ENCODE measurements at places on chromosomes 2 and 18.

DNA sequence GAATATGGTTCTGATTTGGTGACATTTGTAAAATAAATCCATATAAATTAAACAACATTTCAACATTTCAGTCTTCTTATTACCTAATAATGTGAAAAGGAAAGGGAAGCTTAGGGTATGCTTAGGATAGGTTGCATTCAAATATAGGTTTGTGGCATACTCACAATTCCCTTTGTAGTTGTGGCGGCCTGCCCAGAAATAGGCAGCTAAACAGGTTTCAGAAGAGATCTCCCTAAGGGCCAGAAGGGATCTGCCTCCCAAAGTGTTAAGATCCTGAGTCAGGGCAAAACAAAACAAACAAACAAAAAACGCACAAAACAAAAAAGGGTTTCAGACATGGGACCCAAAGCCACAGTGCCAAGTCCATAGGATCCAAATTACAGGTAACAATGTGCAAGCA lies 41.4 kb upstream of the TCF7L1 start:
- DNase-seq, result no peak

DNA sequence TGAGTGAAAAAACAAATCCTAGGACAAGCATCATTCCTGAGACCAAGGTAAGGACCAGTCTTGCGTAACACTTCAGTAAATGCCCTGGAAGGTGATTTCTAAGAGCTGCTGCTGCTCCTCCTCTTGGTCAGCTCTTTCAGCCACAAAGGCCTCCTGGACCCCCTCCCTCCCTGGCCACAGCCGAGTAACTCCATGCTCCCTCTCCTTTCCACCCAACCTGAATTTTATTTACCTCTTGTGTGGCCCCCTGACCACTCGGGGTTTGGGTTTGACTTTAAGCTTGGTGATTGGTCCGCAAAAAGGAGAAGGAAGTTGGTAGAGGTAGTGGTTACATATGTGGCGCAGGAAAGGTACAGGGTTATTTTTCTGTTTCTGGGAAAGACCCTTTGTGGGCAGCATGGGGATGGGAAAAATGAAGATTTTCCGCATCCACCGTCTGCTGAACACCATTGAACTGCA lies 9.2 kb downstream of the HTRA2 start:
- DNase-seq, result no peak

DNA sequence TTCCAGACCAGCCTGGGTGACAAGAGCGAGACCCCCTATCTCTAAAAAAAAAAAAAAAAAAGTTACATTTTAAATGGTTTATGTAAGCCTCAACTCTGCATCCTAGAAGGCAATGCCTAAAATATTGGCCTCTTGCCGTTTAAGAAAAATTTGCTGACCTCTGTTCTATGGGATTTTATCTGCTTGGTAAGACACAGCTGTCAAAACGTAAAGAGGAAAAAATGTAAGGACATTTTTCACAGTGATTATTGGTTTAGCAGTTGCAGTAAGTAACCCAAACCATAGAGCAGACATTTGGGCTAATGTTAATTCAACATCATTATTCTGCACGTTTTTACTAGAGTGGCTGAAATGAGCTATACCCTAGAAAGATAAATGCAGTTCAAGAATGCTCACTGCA lies 14.4 kb upstream of the E2F6 start:
- DNase-seq, result no peak

DNA sequence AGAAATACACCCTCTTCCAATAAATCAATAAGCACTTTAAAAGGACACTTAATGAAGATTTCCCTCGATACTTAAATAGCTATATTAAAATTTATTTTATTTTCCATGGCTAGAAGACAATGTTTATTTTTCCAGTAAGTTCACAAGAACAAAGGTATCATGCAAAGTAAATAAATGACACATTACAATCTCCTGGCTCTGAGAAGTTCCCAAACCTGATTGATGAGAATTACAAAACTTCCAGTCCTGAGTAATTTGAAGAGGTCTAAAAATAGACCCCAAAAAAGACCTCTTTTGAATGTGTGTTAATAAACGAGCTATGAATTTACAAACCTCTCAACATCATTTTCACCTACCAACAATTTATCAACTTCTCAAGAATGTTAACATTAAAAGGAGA lies 1.5 kb upstream of the PEX13 start:
- no peak for DNase-seq

DNA sequence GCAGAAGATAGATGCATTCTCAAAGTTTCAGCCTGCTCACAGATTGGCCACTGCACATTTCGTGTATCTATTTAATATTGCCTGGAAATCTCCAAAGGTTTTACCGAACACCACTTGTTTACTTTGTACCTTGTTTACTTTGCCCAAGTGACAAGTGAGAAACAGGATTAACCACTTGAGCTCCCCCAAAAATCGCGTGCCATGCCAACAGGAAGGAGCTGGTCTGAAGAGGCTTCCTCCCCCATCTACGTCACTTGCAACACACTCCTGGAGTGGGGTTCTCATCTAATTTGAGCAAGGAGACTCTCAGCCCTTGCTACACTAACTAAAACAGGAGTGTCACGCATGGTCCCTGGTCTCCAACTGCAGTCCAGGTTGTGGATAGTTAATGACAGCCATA lies 212.5 kb upstream of the TMEM200C start:
- no peak for DNase-seq

DNA sequence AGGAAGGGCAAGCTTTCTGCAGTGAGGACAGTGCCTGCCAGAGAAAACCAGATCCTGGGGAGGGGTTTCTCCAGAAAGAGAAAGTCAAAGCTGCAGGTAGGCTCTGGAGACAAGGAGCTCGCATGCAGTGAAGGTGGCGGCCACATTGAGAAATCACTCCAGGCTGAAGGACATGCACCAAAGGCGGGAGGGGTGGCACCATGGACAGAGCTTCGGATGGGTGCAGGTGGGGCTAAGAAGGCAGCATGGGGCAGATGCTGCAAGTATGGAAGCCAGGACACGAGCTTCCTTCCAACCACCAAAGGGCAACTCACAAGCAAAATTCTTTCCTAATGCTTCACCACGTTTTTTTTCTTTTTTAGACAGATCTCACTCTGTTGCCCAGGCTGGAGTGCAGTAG lies 104.4 kb upstream of the SLC35G4 start:
- no peak for DNase-seq

DNA sequence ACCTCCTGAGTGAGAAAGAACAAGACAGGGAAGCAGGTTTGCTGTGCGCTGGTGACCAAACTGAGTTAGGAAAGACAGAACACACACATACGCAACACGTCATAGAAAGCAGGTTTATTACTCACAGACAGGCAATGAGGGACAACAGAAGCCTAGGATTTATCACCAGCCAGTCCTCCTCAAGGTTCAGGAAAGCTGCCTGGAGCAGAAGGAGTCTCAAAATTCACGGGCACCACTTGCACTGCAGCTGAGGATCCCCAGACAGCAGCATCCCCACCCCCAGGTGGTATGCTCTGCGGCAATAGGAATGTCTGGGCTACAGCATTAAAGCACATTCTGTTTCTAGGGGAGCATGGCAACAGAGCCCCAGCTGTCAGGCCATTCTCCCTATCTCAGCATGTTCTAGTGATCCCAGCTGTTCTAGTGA lies 284.4 kb upstream of the RGPD4 start:
- no peak for DNase-seq

DNA sequence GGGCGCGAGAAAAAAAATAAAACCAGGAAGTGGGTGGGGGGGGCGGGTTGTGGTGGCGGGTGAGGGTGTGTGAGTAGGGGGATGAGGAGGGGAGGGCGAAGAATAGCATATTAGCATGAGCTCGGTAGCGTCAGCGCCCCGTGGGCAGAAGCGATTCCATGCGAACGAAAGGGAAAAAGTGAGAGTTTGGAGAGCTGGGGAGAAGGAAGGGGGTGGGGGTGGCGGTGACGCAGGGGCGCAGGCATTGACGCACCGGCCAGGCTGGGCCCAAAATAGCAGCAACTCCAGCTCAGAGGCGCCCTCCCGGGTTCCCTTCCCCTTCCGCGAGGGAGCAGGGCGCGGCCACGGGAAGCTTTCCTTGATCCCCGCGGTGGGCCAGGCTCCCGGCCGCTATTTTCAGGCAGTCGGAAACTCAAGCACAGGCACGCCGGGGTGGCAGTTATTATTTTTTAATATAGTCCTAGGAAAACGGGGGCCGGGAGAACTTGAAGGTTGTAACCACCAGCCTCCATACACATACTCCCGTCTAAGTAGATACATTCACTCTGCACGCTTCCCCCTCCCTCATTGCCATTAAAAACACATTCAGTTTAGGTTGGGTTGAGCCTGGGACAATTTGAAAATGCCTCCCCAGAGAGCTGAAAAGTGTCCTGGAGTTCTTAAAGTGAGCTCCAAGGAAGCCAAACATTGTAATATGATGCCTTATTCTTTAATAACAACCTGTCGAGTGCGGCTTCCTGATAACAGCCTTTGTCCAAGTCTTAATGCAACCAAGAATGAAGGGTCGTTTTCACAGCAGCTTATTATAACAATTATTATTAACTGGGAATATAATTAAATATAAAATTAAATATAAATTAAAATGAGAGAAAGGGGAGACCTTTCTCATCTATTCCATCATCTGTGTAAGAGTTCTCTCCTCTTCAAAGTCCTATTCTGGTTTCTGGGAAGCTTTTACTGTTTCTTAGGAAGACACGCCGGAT lies 2.3 kb upstream of the NR4A2 start:
- peak; percentile 85 for DNase-seq

GRCh38 chr2:106843910-106844250 lies 42.1 kb downstream of the ST6GAL2 start:
- DNase-seq, result no peak

Data from T follicular helper cell (primary cell).